ENCODE measurements at places on chromosomes 3 and 15.

DNA sequence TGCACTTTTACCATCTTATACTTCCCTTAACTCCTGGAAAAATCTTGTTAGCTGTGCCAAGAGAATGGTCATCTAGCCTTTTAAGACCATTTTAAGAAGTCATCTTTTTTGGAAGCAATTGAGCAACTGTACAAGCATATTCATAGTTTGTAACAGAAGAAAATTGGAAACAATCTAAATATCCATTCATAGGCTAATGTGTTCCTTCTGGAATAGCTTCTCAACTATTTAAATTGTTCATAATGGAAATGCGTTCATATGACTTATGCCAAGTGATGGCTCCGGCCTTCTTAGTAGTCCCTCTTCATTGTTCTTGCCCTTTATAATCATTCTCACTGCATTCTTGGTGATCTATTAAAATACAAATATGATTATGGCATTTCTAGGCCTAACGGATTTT lies 17.4 kb upstream of the OSBPL11 start:
- no peak for DNase-seq

GRCh38 chr15:77035999-77036471 lies 34.9 kb downstream of the TSPAN3 start:
- DNase-seq = no peak

- DNase-seq = no peak
Observed at GRCh38 chr3:45199837-45200648, 26.0 kb downstream of the TMEM158 start.

- no peak for DNase-seq
Observed at GRCh38 chr3:100656945-100657344, 47.5 kb downstream of the ADGRG7 start.

GRCh38 chr3:66839508-66839907 lies 158.6 kb upstream of the KBTBD8 start:
- no peak for DNase-seq

- no peak for DNase-seq
Observed at GRCh38 chr3:61299343-61300005, 48.2 kb upstream of the FHIT start.

GRCh38 chr15:88897456-88898194 lies 2.3 kb upstream of the HAPLN3 start:
- DNase-seq = peak; percentile 60

DNA sequence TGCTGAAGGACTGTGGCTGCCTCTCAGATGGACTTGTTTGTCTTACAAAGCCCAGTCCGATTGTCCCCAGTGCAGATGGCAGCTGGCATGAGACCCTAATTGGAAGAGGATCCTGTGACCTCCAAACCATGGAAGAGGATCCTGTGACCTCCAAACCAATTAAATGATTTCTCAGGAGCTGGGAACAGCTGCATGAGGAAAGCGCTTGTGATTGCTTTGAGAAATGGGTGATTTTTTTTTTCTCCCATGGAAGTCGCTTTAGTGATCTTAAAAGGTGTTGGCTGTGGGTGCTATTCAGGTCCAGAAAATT lies 68.4 kb upstream of the LARS2 start:
- DNase-seq = no peak

DNA sequence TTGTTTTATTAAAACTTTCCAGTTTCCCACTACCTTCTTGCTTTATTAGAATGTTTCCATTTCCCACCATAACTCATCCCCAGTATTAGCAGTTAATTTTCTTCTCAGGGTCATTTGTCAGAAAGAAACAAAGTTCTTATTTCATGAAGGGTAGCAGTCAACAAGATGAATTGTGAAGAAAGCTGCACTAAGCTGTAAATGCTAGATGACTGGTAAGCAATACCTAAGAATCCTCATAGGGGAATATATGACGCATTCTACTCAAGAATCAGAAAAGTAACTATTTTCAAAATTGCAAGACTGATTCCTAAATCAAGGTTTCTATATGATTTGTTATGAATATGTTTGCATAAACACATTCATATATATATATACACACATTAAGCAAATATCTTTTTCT lies 48.8 kb upstream of the WDR5B start:
- no peak for DNase-seq

GRCh38 chr3:11389386-11390268 lies 117.4 kb downstream of the ATG7 start:
- DNase-seq = no peak

- no peak for DNase-seq
Observed at GRCh38 chr3:66949898-66950297, 48.2 kb upstream of the KBTBD8 start.
